KBM-7 (cell line): ENCODE measurements at places on chromosomes 7 and 10.

DNA sequence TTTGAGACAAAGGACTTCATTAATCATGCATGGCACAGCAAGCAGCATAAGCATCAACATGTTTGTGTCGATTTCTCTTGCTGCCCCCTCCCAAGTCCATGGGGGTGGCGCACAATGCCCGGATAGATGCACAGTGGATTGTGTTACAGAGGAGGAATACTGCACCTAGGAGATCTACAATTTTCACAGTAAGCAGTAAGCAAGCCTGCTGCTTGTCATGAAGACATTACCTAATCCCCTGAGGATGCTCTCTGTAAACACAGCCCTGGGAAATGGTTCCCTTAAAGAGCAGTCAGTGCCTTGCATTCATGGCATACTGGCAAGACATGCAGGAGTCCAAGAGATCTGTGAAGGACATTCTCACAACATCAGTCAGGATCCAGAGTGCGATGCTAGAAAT, 137.7 kb downstream of the ETV1 start:
- no peak for DNase-seq

DNA sequence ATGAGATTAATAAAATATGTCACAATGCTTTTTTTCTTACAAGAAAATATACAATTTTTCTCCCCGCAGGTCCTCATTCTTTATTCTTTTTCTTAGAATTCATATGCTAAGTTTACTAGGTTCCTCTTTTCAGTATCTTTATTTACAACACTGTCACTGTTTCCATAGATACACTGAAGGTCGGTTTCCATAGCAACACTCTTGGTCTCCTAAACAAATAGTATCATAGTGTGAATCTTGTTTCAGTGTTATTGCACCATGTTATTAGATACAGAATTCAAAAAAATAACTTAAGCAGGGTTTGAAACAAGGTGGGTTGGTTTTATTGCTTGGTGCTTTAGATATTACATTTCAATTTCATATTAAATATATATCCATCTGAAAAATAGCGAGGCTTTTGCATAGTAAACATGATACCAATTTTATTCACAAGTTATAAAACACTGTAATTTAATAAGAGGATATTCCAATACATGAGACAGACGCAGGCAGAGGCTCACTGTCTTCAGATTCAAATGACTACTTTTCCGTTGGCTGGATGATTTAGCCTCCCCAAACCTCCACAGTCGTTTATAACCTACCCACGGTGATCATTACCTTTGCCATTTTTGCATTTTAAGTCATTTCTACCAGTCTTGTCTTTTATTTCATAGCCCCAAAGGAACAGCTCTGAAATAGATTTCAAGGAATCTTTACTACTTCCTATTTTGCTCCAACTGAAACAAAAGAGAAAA, 88.9 kb upstream of the KLF6 start:
- DNase-seq: peak; percentile 91

DNA sequence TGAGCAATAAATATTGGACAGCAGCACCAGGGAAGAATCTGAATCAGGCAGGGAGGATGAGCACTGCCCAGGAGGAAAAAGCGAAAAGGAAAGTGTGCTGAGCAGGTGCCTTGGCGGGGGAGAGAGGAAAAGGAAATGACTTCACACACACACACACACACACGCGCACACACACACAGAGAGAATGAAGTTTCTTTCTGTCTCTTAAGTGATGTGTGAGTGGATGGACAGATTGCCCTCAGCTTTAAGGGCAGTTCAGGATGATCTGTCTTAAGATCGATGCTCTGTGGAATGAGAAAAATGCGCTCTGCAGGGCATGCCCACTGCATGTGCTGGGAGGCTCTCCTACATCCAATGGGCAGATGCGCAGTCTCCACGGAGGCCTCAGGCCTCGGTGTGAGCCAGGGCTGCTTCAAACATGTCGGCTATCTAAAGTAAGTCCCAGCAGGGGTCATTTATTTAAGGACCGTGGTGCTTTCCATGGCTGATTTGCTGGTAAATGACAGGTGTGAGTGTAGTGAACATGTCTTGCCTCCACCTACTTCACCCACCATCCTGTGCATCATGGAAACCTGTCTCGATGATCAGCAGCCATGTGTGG, 2.5 kb upstream of the ACBD5 start:
- DNase-seq: peak; percentile 81

DNA sequence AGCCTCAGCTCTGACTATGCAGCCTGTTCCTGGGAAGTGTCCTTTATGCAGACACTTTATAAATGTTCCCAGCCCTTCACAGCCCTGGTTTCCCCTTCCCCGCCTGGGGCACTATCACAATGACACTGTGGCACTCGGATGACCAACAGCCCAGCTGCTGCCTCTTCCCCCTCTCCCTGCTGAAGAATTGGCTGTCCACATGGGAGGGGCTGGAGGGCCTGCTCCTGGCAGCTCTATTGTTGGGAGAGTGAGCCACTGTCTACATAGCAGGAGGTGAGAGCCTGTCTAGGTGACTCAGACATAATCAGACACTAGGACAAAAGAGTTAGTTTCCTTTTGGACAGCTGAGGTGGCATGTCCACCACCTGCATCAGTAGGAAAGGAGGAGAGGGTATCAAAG, 437.5 kb downstream of the PLXNA4 start:
- DNase-seq: no peak

DNA sequence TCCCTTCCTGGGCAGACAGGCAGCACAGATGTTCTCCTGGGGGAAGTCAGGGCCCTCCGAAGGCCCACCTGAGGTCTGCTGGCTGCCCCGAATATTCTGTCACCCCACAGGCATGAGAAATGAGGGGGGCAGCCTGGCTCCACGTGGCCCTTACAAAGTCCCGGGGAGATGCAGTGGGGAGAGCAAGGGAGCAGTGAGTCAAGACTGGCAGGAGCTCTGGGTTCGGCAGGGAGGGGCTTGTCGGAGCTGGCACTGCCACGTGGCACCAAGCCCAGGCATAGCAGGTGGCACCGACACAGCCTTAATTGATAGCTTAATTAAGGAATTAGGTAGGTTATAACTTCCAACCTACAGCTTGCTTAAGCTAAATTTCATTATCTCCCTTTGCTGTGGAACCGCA, 163.9 kb downstream of the USP6NL start:
- DNase-seq: no peak

DNA sequence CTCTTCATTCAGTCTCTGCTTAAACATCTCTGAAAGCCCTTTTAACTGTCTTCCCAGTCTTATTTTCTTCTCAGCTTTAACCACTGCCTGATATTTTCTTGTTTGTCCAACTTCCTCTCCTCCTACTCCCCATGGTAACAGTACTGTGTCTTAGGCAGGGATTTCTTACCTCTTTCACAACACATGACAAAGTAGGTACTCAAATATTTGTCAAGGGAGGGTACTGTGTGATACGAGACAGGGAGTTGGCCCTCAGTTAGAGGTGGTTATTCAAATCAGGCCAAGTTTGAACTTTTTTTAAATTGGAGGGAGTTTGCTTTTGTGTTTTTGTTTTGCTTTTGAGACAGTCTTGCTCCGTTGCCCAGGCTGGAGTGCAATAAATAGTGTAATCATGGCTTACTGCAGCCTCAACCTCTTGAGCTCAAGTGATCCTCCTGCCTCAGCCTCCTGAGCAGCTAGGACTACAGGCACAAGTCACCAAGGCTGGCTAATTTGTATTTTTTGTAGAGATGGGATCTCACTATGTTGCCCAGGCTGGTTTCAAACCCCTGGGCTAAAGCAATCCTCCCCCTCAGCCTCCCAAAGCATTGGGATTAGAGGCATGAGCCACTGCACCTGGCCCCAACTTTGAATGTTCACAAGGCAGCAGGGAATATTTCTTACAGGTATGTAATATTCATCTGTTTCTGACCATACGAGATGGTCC, 2.5 kb upstream of the KPNA7 start:
- DNase-seq: peak; percentile 32

- DNase-seq: no peak
These were observed 229.1 kb downstream of the ELFN1 start for GRCh38 chr7:1899196-1899595.

GRCh38 chr10:68880181-68880580, 20.9 kb upstream of the DDX50 start:
- DNase-seq: no peak

GRCh38 chr10:46559231-46559671, 2.8 kb upstream of the GPRIN2 start:
- DNase-seq: no peak

DNA sequence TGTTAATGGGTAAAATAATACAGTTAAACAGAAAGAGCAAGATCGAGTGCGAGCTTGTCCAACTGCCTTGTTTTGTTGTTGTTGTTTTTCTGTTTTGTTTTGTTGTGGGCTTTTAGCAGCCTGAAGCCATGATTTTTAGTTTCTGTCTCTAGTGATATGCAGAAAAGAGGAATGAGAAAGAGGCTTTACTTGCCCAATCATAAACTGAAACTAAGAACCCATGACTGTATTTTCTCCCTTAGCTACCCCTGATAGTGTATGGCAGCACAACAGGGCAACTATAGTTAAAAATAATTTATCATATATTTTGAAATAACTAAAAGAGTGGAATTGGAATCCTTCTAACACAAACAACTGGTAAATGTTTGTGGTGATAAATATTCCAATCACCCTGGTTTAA, 493.9 kb downstream of the GLRX3 start:
- no peak for DNase-seq

DNA sequence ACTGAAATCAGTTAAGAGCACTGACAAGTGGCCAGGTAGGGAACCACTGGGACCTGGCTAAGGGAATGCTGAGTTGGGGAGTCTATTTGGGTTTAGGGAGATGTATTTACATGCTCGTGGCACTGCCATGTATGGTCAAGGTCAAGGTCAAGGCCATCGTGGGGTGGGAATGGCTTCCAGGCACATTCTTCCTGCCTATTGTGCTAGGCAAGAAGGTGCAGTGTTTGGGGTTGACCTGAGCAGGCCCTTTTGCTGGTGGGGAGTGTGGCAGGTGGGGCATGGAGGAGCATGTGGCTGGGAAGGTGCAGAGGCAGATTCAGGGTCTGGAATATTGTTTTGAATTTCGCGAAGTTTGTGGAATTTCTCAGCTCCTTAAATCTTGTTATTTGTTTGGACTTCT, 17.8 kb downstream of the FAM241B start:
- no peak for DNase-seq

DNA sequence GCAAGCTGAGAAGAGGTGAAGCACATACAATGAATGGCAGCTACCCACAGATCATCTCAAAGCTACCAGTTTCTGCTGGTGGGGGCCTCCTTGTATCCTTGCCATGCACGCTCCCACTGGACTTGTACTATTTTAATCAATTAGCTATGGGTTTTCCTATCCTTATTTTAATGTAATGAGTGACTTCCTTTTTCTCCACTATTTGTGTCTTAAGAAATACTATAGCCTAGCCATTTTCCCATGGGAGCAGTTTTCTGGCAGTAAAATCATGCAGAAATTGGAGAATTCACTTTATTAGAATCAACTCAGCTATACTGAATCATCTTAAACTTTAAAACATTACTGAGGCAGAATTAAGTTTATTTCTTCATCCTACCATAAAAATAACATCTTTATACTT, 73.5 kb downstream of the CTNNA3 start:
- DNase-seq: no peak

- no peak for DNase-seq
These were observed 102.4 kb downstream of the FAS start for GRCh38 chr10:89092981-89093380.

- no peak for DNase-seq
These were observed 1191.8 kb upstream of the AUTS2 start for GRCh38 chr7:68406480-68406879.

DNA sequence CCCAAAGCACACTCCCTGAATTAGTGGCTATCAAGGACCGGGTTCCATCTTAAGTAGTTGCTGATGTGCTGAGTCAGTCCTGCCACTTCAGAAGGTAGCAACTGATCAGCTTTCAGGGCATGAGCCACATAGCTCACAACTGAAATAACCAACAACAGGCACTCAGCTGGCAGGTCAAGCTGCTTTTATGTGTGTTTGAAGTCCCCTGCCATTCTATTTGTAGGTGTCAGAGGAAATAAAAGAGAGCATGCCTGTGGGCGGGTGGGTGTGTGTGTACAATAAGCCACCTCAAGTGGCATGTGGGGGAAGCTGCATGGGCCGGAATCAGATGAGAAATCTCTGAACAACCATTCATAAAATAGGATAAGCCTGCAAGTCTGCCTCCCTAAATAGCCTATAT, 114.3 kb upstream of the YAE1 start:
- no peak for DNase-seq

DNA sequence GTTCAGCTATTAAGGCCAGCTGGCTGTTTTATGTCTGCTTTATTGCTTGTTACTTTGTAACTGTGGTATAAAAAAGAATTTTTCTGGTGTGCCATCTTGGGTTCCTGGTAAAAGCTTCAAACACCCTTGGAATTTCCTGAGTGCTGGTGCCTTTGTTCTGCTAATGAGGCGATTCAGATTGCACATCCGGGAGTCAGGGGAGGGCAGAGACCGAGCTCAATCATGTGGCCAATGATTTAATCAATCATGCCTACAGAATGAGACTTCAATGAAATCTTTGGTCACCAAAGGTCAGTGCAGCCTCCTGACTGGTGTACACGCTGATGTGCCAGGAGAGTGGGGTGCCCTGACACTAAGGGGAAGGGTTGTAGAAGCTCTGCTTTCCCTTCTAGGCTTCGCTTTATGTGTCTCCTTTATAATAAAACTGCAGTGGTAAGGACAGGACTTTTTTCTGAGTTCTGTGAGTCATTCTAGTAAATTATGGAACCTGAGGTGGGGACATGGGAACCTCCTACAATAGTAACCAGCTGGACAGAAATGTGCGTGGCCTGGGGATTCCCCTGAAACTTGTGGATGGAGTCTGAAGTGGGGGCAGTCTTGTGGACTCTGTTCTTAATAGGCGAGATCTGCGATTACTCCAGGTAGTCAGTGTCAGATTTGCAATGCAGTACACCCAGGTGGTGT, 69.4 kb upstream of the OGDHL start:
- DNase-seq: no peak

- no peak for DNase-seq
These were observed 286.7 kb downstream of the FZD1 start for GRCh38 chr7:91550931-91551330.

DNA sequence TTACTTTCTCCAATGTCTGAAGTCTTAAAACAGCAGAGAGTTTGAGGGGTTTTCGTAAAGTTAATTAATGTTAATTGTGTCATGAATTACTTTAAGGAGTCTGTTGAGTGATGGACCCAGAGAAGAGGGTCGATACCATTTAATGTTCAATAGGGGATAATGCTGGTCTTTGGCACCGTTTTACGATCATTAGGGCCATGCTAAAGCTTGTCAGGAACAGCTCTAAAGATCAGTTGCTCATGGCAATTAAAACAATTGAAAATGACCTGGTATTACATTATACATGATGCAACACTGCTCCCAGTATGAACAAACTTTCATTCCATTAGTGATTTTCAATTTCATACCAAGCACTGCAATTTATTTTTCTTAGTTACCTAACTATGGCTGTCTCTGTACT, 296.9 kb downstream of the ETV1 start:
- no peak for DNase-seq
